ENCODE measurements at places on chromosomes 1 and 21. TPM values are rescaled to one million over a fixed set of nuclear protein-coding genes. Genes with fewer than 3 reads are reported as not detected.

- H3K27ac ChIP-seq = no peak overlapping the region
- no peak overlapping the region for H3K4me3 ChIP-seq
- H3K27me3 ChIP-seq = no peaks in the 10 kb centered on the region
- no peak for DNase-seq
Measured at GRCh38 chr1:41751804-41752513, 166.8 kb downstream of the HIVEP3 start.

Gene PLD5
- total RNA-seq = 0.12 TPM

GRCh38 chr1:32180186-32181060, 948 bp downstream of the TXLNA start:
- peaks cover 49% of the 10 kb centered on the region for H3K4me1 ChIP-seq
- no peaks in the 10 kb centered on the region for H3K27me3 ChIP-seq
- peaks cover 27% of the 10 kb centered on the region for H3K36me3 ChIP-seq
- H3K4me3 ChIP-seq = peak overlapping the region; percentile 63
- DNase-seq = no peak
- peak overlapping the region; percentile 93 for H3K27ac ChIP-seq

Gene LRRC71
- total RNA-seq = not detected

Gene HTR6
- not detected for total RNA-seq

DNA sequence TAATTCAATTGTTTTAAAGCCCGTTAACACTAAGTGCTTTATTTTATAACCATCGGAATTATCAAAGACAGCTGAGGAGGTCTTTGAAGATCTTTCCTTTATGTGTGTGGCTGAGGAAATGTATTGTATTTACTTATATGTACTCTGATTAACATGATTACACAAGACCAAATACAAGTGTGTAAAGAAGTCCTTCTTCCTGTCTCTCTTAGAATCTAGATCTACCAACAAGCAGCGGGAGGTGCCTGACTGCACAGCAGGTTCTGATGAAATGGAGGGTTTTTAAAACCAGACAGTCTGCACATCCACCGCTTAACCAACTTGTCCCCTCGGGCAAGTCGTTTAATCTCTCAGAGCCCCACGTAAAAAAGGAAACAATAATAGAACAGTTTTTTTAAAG, 240.5 kb upstream of the MAP1LC3C start:
- H3K4me1 ChIP-seq = no peaks in the 10 kb centered on the region
- H3K27ac ChIP-seq = no peak overlapping the region
- H3K27me3 ChIP-seq = no peaks in the 10 kb centered on the region
- H3K4me3 ChIP-seq = no peak overlapping the region

Gene NMNAT2
- 40.0 TPM for total RNA-seq

Gene AGPAT3
- total RNA-seq = 41.3 TPM

- no peak overlapping the region for H3K27ac ChIP-seq
- no peak overlapping the region for H3K4me3 ChIP-seq
- no peak for DNase-seq
- no peaks in the 10 kb centered on the region for H3K4me1 ChIP-seq
- no peaks in the 10 kb centered on the region for H3K27me3 ChIP-seq
Measured at GRCh38 chr1:230130172-230130944, 63.3 kb downstream of the GALNT2 start.

DNA sequence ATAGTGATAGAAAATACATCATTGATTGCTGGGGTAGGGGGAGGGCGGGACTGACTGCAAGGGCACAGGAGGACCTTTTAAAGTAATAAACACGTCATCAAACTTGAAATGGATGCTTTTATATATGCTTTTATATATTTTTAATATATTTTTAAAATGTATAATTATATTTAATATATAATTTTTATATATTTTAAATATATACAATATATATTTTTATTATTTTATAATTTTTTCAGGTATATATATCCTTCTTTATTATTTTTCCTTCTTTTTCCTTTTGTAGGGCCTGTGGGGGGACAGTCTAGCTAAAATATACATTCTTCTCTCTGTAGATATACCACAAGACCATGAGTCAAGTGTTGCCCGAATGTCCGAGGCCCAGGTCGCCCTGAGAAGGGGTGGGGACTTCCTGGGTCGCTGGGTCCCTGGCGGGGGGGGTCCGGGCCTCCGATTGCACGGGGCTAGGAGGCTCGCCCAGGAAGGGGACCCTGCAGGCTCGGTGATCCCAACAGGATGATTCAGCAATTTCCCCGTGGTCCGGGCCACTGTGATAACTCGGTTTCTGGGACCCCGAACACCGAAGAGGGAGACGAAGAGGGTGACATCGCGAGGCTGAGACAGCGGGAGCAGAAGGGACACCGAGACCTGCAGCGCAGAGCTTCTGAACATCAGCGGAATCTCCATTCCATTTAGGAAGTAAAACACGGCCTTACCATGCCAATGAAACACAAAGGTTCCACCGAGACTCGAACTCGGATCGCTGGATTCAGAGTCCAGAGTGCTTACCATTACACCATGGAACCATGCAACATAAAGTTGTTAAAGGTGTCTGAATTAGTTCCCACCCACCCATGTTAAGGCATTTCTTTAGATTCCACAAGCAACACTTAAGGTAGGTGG, 112.5 kb upstream of the NBPF11 start:
- H3K4me1 ChIP-seq = peaks cover 16% of the 10 kb centered on the region
- H3K4me3 ChIP-seq = no peak overlapping the region
- H3K36me3 ChIP-seq = no peaks in the 10 kb centered on the region
- H3K27me3 ChIP-seq = no peaks in the 10 kb centered on the region
- DNase-seq = no peak

DNA sequence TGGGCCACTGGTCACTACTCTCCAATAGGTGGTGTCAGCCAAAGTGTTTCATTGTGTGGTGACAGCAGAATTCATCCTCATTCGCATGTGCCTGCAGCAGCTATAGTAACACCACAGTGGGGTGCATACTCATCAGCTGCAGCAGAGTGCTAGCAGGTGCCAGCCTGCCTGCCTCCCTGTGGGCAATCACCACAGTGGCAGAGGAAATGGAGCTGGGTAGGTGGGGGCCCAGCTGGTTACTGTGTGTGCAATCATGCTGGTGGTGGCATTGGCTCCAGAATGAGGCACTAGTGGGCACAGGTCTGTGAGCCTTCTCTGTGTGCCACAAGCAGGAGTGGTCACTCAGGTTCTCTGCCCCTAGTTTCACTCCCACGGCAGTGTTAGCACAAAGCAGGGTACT, 579.2 kb downstream of the PTPRC start:
- H3K27me3 ChIP-seq = no peaks in the 10 kb centered on the region
- H3K27ac ChIP-seq = no peak overlapping the region
- no peak overlapping the region for H3K4me3 ChIP-seq
- no peaks in the 10 kb centered on the region for H3K4me1 ChIP-seq

DNA sequence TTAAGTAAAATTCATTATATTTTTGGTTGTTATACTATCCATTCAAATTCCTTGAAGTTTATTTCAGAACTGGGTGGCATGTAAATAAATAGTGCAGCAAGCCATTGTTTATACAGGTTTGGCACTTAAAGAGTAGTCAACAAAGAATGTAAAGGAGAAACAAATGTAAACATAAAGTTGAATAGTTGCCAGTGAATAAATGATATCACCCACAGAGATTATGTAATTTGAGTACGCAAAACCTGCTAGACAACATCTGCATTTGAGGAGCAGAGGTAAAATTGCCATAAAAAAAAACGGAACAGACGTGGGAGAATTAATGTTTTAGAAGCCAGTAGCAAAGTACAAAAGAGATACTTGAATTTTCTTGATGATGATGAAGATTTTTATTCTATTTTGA, 111.6 kb downstream of the ADGRL2 start:
- no peak overlapping the region for H3K4me3 ChIP-seq
- H3K27me3 ChIP-seq = no peaks in the 10 kb centered on the region
- no peak overlapping the region for H3K27ac ChIP-seq
- no peaks in the 10 kb centered on the region for H3K4me1 ChIP-seq
